T-helper 1 cell (primary cell): ENCODE measurements at places on chromosomes 3 and 15.

GRCh38 chr15:57570994-57571393, 20.7 kb upstream of the MYZAP start:
- DNase-seq: no peak

GRCh38 chr3:133447750-133448477, 48.1 kb downstream of the BFSP2 start:
- no peak for DNase-seq

- no peak for DNase-seq
Observed at GRCh38 chr3:182165234-182165633, 453.5 kb downstream of the SOX2 start.

GRCh38 chr3:63387568-63387967, 109.5 kb downstream of the SYNPR start:
- DNase-seq: no peak

- no peak for DNase-seq
Observed at GRCh38 chr3:98440283-98440682, 22.7 kb upstream of the OR5K1 start.

- DNase-seq: no peak
Observed at GRCh38 chr3:16404349-16404895, 109.1 kb downstream of the RFTN1 start.

GRCh38 chr15:60721707-60722106, 242.8 kb upstream of the ICE2 start:
- no peak for DNase-seq

DNA sequence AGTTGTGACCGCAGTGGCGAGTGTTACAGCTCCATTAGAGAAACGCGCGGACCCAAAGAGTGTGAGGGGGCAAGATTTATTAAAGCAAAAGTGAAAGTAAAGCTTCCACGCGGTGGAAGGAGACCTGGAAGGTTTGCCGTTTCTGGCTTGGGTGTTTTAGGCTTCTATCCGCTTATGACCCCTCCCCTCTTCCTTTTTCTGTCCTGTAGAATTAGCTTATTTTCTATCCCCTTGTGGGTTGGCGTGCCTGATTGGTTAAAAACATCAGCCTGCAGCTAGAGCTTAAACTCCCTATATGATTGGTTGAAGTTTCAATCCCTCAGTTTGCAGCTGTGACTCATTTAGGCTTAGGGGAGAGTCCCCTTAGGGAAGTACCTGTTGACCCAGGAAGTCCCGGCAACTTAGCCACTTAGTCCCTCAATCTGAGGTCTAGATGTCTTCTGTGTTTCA, 39.6 kb downstream of the C3orf38 start:
- DNase-seq: no peak

DNA sequence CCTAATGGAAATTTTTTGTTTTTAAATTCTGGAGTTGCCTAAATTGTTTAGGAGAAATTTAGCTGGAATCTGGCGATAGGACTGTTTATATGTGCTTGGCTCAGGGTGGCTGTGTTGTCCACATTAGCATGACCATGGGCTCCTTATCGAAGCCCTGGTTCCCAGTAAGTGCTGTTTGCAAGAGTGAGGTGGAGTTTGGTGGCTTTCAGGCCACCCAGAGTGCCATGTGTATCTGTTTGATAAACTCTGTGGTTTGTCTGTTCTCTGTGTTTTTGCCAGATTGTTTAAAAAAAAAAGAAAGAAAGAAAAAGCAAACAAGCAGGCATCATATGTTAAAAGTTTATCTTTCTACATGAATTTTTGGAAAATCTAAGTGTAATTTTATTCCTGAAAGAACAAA, 51.5 kb downstream of the PLCL2 start:
- DNase-seq: no peak

GRCh38 chr3:197456261-197457091, 99.3 kb downstream of the BDH1 start:
- DNase-seq: no peak

- no peak for DNase-seq
Observed at GRCh38 chr15:29403772-29404171, 134.2 kb upstream of the NSMCE3 start.

DNA sequence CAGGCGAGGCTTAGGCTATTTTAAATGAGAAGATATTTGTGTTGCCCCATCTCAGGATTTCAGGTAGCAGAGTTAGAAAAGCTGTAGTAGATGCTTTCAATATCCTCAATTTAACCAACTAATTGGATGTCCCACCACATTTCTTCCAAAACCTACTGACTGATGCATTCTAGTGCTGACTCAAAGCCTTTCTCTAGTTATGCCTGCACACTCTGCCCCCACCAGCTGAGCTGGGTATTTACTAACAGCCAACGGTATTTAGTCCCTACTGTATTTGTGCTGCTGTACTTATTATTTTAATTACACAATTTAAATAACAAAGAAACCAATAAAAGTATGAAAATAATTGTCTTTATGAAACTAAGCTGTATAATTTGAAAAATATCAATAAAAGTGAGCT, 139.5 kb downstream of the OSBPL10 start:
- no peak for DNase-seq

GRCh38 chr3:186759231-186759930, 24.0 kb upstream of the EIF4A2 start:
- no peak for DNase-seq

- no peak for DNase-seq
Observed at GRCh38 chr3:182149594-182149993, 437.9 kb downstream of the SOX2 start.

- no peak for DNase-seq
Observed at GRCh38 chr3:173823911-173824460, 426.4 kb downstream of the NLGN1 start.
